ENCODE measurements at places on chromosomes 7 and 10.

- no peak for DNase-seq
These were observed 455.7 kb downstream of the PARD3 start for GRCh38 chr10:34359435-34359813.

GRCh38 chr7:30829471-30829870 lies 58.3 kb downstream of the MINDY4 start:
- DNase-seq = no peak

- no peak for DNase-seq
These were observed 116.0 kb downstream of the LARP4B start for GRCh38 chr10:815338-816090.

- DNase-seq = no peak
These were observed 1.2 kb downstream of the SCIN start for GRCh38 chr7:12571691-12572090.

DNA sequence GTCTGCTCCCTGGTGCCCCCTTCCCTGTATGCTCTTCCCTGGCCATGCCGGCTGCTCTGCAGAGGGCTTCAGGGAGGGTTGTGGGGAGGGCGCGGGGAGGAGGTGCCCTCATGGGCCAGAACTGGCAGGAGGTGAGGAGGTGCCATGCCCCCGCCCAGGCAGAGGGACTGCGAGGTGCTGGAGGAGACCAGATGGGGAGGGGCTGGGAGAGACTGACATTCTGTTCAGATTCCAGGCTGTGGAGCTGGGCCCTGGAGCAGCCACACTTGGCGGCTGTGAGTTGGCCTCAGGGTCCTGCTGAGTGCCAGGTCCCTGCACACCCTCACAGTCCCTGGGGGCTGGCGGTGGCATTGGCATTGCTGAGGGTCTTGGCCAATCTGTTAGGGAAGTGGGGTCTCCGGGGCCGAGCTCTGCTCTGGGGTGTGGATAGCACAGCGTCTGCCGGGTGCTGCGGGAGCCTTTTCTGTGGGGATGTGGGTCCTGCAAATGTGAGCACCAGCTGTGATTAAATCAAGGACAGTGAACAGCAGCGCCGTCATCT lies 25.4 kb downstream of the INPP5A start:
- DNase-seq = no peak

- no peak for DNase-seq
These were observed 109.5 kb upstream of the TMEM72 start for GRCh38 chr10:44801383-44802327.

GRCh38 chr10:24642921-24643678 lies 80.6 kb downstream of the ARHGAP21 start:
- no peak for DNase-seq

- DNase-seq = no peak
These were observed 86.4 kb downstream of the RBM20 start for GRCh38 chr10:110730345-110731050.

GRCh38 chr7:44535348-44536064 lies 5.6 kb downstream of the NPC1L1 start:
- DNase-seq = no peak

DNA sequence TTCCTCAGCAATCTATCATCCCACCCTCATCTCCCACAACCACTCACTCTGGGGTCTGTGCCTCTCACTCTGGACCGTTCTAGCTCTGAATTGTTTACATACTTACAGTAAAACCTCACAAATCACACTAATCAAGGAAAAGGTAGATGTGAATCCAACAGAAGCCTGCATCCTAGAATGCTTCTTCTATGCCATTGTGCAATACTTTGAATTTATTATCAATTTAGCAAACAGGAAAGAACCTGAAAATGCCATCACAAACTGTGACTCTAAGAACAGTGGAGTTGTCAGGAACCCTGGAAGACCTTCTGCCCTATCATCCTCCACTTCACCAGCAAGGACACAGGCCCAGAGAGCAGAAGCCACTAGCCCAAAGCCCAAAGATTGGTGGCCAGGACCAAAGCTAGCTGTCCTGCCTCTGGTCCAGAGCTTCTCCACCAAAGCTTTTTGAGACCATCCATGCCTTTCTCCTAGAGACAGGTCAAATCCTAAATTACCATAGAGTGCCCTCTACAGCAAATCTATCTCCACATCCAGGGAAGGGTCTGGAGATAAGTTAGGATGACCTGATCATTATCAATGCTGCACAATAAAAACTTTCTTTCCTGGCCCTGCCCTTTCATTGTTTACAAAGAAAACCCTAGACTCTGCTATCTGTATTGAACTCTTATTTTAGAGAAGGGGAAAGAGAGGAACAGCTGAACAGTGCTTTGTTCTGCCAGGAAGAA lies 2.4 kb downstream of the SORBS1 start:
- no peak for DNase-seq

DNA sequence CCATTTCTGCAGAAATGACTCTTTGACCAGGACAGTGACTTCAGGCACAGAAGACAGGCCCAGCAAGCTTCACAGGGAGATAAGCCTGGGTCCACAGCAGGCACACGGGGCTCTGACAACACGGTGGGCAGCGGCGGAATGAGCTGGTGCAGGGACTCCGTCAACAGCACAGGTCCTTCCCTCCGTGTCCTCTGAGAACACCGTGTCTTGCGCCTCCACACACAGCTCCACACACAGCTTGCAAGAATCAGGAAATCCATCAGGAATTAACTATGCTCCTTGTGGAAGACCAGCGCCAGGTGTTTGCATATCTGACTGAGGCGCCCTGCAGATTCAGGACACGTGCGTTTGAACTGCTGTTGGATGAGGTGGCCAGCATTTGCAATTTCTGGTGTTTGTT lies 39.6 kb downstream of the TCERG1L start:
- DNase-seq = no peak

- DNase-seq = no peak
These were observed 39.1 kb downstream of the ADARB2 start for GRCh38 chr10:1698185-1698584.

GRCh38 chr7:30531286-30531685 lies 26.7 kb upstream of the GGCT start:
- no peak for DNase-seq

DNA sequence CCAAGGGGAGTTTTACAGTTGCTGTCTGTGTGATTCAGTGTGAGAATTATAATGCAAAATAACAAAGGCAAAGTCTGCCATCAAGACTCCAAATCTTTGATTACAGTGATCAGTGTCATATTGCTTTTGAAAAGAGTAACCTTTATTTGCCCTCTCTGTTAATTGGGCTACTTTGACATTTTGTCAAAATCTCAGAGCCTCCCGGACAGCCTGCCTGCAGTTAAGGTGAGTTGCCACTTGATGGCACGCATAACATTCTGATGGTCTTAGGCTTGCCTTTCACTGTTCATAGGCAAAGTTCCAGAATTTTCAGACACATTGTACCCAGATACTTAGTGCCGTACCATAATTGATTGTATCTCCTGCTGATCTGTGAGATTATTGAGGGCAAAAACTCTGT lies 253.5 kb downstream of the ABCA13 start:
- no peak for DNase-seq

- no peak for DNase-seq
These were observed 24.2 kb downstream of the PIP4K2A start for GRCh38 chr10:22690158-22690557.

DNA sequence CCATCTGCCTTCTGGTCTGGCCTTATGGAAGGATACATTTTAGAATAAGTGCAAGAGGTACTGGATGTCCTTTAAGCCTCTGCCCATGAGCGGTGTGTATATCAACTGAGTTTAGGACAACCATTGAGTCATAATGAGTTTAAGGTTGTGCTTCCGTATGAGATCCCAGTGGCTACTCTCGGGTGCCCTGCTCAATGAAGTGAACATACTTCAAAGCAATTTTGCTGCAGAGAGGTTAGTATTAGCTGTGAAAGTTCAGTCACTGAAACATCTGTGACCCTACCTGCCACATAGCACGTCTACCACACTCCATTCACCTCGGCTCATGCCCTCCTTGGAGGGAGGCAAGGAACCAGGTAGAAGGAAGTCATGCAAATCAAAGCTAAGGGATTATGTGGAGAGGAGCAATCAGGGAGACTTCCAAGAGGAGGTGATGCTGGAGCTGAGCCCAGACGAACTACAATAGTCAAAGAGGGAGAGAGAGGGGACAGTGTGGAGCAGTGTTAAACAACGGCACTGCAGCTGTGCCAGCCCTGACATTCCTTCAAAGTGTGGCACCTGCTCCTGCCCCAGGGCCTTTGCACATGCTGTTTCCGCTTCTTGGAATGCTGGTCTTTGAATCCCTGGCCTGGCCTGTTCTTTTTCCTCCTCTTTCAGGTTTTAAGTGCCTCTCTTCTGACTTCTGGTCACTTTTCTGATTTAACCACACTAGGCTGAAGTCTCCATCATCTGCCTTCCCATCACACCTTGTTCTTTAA lies 25.4 kb downstream of the BTBD16 start:
- no peak for DNase-seq

DNA sequence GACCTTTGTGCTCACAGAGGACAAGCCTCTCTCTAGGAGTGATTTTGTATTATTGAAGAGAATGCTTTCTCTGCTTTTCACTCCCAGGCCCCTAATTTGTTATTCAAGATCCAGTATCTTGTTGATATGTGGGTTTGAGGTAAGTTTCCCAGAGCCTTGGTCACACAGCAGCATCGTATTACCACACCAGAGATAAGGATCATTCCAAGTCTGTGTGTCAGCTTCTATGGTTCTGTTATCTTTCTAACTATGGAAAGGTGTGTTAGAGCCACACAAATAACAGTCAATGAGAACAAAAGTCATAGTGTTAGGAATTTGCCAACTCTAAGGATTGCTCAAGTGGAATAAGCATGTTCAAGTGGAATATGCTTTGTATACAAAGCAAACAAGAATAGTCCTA lies 1208.3 kb downstream of the GATA3 start:
- DNase-seq = no peak

- no peak for DNase-seq
These were observed 20.3 kb downstream of the ZNF277 start for GRCh38 chr7:112226701-112227276.

DNA sequence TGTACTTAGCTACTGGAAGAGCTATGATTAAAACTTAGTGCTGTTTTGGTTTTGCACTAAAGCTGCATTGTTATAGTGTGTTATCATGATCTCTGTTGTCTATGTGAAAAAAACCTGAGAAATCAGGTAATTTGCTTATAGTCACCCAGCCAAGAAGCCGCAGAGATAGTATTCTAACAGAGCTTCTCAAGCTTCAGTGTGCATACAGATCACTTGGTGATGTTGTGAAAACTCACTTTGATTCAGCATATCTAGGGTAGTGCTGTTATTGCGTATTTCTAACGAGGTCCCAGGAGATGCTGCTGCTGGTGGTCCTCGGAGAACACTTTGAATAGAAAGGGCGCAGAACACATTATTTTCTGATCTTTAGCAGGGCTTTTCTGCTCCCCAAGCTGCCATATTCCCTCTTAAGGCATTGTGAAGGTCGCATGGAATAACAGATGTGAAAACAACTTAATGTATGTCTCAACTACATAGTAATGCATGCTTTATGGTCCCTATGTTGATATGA lies 68.4 kb upstream of the PDCD4 start:
- no peak for DNase-seq

DNA sequence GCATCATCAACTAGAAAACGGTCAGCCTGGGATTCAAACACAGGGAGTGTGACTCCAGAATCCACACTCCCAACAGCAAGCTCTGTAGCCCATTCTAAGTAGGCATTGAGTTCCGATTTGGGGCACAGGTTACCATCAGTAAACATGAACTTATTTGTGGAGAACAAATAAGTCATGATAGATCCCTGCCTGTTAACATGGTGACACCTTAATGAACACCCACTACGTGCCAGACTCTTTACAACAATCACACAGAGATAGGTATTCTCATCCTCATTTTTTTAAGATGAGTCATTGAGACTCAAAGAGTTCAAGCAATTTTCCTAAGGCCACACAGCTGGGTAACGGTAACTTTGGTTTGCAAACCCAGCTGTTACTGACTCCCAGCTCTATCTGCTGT lies 91.5 kb downstream of the LYZL2 start:
- DNase-seq = no peak

- no peak for DNase-seq
These were observed 139.5 kb downstream of the SDK1 start for GRCh38 chr7:3440509-3440908.

GRCh38 chr10:13715100-13715499 lies 128.3 kb downstream of the PRPF18 start:
- DNase-seq = no peak

DNA sequence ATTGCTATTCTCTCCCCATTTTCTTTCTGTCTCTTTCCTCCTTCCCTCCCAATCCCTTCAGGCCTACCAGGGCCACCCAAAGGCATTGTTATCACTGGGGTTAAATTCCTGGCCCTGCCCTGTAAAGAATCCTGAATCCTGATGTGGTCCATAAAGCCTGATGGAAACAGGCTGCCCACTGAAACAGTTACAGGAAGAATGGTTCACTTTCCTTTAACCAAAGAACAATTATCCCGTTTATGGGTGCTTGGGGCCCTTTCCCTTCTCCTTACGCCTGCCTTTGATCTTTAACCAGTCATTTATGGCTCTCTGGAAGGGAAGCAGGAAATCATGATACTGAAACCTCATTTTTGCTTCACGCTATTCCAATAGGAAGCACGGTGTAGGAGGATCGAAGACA lies 273.1 kb upstream of the NEBL start:
- no peak for DNase-seq

DNA sequence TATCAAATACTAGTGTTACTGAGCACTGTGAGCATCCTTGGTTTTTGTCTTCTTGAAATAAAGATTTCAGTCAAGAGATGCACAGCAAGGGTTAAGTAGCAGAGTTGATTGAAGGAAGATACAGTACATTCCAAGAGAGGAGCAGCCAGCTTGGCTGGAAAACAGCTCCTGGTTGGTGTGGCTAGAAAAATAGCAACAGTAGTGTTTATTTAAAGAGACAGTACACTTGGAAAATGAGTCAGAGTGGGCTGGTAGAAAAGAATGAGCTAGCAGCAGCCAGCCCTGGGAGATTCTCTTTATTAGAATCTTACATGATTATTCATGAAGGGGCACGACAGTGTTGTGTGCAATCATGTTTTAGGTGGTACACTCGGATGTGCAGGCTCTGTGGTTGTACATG lies 1016.4 kb upstream of the SORCS1 start:
- no peak for DNase-seq

DNA sequence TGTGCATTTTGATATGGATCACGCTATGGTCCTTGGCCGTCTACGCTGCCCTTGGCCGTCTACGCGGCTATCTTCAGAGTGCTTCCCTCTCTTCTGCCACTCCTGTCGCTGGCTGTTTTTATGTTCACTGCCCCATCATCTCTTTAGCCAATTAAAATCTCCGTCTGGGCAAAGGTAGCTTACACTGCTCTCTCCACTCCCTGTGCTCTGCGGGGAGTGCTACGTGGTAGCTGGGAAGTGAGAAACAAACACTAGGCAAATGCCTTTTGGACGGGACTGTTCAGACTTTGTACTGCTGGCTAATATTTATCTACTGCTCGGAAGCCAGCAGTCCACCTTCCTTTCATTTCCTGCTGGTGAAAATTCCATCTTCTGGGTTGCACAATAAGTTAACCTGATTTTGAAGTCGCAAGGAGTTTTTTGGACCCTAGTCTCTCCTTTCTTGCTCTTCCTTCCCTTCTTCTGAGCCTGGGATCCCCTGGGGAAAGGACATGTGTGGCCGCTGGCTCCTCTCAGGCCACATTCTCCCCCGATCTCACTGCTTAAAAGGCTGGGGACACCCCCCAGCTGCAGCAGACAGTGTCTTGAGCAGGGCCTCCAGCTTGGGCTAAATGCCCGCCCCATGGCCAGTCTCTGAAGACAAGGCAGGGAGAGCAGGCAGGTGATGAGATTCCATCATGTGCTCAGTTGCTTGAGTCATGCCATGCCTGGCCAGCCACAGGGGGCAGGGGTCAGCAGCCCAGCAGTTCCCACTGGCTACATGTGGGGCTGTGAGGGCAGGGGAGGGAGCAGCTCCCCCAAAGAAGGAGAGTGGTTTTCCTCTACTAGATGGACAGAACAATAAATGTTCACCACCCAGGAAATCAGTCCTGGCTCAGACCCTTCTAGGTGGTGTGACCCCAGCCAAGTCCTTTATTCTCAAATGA lies 25.5 kb upstream of the RBM33 start:
- no peak for DNase-seq
